Effector memory CD8-positive, alpha-beta T cell (primary cell): ENCODE measurements at places on chromosomes 12 and 14.
A peak's percentile ranks its signal among the peaks of the same experiment; 100 is the strongest.

DNA sequence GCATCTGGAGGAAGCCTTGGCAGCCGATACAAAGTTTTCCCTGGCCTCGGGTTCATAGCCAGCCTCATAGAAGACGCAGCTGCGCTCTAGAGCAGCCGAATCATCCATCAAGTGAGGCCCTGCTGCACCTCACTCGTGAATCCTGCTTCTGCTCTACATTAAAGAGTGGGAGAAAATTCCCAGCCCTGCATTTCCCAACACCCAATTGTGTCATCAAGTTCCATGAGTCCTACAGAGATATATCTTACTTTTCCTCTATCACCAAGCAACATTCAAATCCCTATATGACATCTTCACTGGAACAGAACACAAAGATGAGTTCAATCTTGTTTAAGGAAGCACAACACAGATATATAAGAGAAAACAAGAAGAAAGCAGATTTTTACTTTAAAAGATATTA is 139.3 kb downstream of the TTC7B start:
- no peak overlapping the region for H3K27ac ChIP-seq
- peaks cover 6% of the 10 kb centered on the region for H3K4me1 ChIP-seq
- no peaks in the 10 kb centered on the region for H3K27me3 ChIP-seq
- no peak for DNase-seq
- H3K36me3 ChIP-seq: no peaks in the 10 kb centered on the region

DNA sequence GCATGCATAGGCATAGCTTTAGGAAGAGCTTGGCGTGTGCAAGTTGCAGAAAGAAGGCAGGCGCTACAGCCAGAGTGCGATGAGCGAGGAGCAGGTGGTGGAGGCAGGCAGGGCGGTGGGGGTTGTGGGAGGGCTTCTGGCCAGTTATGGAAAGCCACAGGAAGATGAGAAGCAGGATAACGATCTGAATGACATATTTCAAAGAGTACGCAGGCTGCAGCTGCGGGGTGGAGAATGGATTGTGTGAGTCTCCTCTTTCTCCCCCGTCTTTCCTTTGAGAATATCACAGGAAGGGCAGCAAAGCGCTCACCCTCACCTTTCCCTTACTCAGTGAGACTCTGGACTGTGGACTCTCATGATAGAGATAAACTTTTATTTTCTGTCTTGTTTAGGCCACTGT is 48.7 kb upstream of the PLXNC1 start:
- peaks cover 29% of the 10 kb centered on the region for H3K27me3 ChIP-seq
- no peak overlapping the region for H3K27ac ChIP-seq
- no peaks in the 10 kb centered on the region for H3K36me3 ChIP-seq

GRCh38 chr12:13198876-13199275 is 2.4 kb downstream of the EMP1 start:
- H3K27ac ChIP-seq: no peak overlapping the region
- peaks cover 34% of the 10 kb centered on the region for H3K27me3 ChIP-seq
- no peaks in the 10 kb centered on the region for H3K36me3 ChIP-seq
- DNase-seq: no peak
- no peak overlapping the region for H3K4me3 ChIP-seq

GRCh38 chr12:66008985-66009384 is 121.6 kb downstream of the LLPH start:
- H3K4me3 ChIP-seq: no peak overlapping the region
- peaks cover 20% of the 10 kb centered on the region for H3K27me3 ChIP-seq
- H3K36me3 ChIP-seq: no peaks in the 10 kb centered on the region
- no peak for DNase-seq
- H3K27ac ChIP-seq: no peak overlapping the region

DNA sequence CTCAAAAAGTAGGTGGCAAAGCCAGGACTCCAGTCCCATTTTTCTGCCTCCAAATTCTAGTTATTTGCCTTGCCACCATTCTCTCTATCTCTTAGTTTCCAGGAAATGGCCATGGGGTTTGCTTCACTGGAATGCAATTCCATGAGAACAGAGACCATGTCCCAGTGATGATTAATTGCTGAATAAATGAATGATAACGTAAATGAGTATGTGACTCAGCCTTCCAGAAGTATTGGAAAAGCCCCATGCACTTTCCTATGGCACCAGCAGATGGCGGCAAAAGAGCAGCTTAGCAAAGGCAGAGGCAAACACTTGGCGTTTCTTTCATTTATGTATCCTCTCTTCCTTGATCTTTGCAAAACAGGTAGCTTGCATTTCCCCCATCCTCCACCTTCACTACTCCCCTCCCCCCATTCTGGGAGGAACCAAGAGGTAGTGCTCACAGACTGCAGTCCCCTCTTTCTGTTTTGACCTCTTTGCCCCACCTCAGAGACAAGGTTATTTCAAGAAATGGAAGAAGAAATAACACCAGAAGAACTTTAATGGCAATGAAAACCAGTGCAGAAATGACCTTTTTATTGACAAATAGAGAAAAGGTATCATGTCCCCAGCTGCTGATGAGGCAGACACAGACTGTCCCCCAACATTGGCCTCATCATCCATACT is 21.3 kb downstream of the TBX3 start:
- H3K27me3 ChIP-seq: peaks cover 65% of the 10 kb centered on the region
- peaks cover 4% of the 10 kb centered on the region for H3K4me1 ChIP-seq
- peak; percentile 28 for DNase-seq

GRCh38 chr12:108048686-108049085 is 80.4 kb upstream of the WSCD2 start:
- H3K4me1 ChIP-seq: peaks cover 4% of the 10 kb centered on the region
- no peak overlapping the region for H3K27ac ChIP-seq

GRCh38 chr12:28777603-28778365 is 371.3 kb upstream of the FAR2 start:
- no peaks in the 10 kb centered on the region for H3K36me3 ChIP-seq
- H3K4me1 ChIP-seq: no peaks in the 10 kb centered on the region
- peak overlapping the region; percentile 9 for H3K27ac ChIP-seq
- no peaks in the 10 kb centered on the region for H3K27me3 ChIP-seq

DNA sequence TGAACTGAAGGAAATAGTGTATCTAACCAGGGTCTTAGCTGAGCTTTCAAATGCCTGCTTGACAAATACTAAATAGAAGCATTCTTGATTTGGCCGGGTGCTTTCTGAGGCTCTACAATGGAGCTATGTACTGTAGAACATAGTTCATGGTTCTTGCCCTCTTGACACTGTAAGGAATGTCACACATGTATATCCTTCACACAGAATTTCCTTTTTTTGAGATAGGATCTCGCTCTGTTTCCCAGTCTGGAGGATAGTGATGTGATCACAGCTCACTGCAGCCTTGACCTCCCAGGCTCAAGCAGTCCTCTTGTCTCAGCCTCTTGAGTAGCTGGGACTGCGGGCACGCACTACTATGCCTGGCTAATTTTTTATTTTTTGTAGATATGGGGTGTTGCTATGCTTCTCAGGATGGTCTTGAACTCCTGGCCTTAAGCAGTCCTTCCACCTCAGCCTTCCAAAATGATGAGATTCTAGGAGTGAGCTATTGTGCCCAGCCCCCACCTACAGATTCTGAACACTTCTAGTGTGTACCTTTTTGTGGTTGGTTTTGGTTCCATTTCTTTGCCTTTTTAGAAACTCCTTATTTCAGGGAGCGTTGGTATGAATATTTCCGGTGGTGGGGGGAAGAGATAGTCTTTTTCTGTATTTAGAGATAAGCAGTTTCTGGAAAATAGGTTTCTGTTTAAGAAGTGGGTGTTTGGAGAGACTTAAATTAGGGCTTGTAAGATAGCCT is 4.2 kb downstream of the MLXIP start:
- H3K4me3 ChIP-seq: peak overlapping the region; percentile 94
- no peak for DNase-seq
- H3K27ac ChIP-seq: peak overlapping the region; percentile 89
- peaks cover 65% of the 10 kb centered on the region for H3K4me1 ChIP-seq
- H3K27me3 ChIP-seq: no peaks in the 10 kb centered on the region

- no peak overlapping the region for H3K4me3 ChIP-seq
- no peak overlapping the region for H3K27ac ChIP-seq
- DNase-seq: no peak
- peaks cover 10% of the 10 kb centered on the region for H3K4me1 ChIP-seq
- no peaks in the 10 kb centered on the region for H3K27me3 ChIP-seq
Measured at GRCh38 chr12:56010111-56010570, 10.7 kb upstream of the IKZF4 start.

DNA sequence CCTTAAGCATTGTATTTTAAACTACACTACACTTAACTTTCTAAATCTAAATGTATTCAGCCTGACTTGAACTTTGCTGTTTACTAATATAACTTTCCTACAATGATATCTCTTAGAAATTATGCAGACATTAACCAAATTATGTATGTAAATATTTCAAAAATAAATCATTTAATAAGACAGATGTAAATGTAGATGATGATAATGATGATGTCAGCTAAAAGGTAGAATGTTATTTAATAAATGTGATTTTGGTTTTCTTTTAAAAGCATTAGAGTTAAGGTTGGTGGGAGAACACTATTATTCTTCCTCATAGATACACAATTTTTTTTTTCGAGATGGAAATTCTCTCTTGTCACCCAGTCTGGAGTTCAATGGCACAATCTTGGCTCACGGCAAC is 10.1 kb downstream of the TAS2R43 start:
- H3K4me1 ChIP-seq: no peaks in the 10 kb centered on the region
- H3K27ac ChIP-seq: no peak overlapping the region
- no peak for DNase-seq
- no peaks in the 10 kb centered on the region for H3K36me3 ChIP-seq

GRCh38 chr14:75450381-75451276 is 22.8 kb downstream of the JDP2 start:
- no peak overlapping the region for H3K27ac ChIP-seq
- peaks cover 3% of the 10 kb centered on the region for H3K4me1 ChIP-seq
- peaks cover 18% of the 10 kb centered on the region for H3K27me3 ChIP-seq
- DNase-seq: no peak

- peaks cover 36% of the 10 kb centered on the region for H3K36me3 ChIP-seq
- H3K27ac ChIP-seq: no peak overlapping the region
- H3K27me3 ChIP-seq: no peaks in the 10 kb centered on the region
- H3K4me3 ChIP-seq: no peak overlapping the region
Measured at GRCh38 chr12:108784270-108784669, 53.0 kb upstream of the CORO1C start.

DNA sequence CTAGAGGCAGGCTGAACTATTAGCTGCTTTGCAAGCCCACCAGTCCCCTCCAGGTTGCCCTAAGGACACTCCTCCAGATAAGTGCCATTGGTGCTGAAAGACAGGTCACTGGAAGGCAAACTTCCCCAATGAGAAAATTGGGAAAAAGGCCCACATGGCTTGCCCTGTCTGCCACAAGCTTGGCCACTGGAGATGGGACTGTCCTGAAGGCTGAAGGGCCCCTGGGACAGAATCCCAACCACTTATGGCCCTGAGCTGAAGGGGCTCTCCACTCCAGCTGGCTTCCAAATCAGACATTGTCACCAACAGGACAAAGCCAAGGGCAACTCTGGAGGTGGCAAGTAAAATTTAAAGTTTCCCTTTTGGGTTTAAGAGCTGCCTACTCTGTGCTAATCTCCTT is 12.2 kb upstream of the DHRS2 start:
- no peak for DNase-seq
- H3K4me3 ChIP-seq: no peak overlapping the region
- no peaks in the 10 kb centered on the region for H3K36me3 ChIP-seq
- H3K27me3 ChIP-seq: peaks cover 54% of the 10 kb centered on the region
- no peak overlapping the region for H3K27ac ChIP-seq

- no peak for DNase-seq
- H3K27ac ChIP-seq: no peak overlapping the region
- no peaks in the 10 kb centered on the region for H3K4me1 ChIP-seq
- H3K27me3 ChIP-seq: peaks cover 24% of the 10 kb centered on the region
- no peak overlapping the region for H3K4me3 ChIP-seq
Measured at GRCh38 chr14:50906326-50907065, 34.6 kb downstream of the ABHD12B start.

DNA sequence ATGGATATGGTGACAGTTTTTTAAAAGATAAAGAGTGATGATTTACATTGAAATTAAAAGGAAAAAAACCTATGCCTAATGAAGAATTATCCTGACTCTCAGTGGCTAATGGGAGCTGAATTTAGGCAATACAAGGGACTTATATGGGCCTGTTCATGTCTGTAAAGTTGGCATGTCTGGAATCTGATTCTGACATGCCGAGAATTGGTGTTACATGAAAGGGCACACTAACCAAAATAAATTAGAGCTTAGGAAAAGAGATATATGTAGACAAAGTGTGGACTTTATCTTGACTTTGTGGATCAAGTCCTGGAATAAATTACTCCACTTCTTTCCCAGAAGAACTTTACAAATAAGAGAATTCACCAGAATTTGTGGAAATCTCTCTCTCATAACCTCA is 1.1 kb downstream of the TDG start:
- H3K27ac ChIP-seq: peak overlapping the region; percentile 98
- H3K36me3 ChIP-seq: peaks cover 28% of the 10 kb centered on the region
- H3K27me3 ChIP-seq: no peaks in the 10 kb centered on the region
- peaks cover 39% of the 10 kb centered on the region for H3K4me1 ChIP-seq

- peaks cover 3% of the 10 kb centered on the region for H3K36me3 ChIP-seq
- DNase-seq: peak; percentile 40
- H3K27ac ChIP-seq: no peak overlapping the region
Measured at GRCh38 chr12:124036657-124037109, 63.7 kb downstream of the ZNF664 start.

DNA sequence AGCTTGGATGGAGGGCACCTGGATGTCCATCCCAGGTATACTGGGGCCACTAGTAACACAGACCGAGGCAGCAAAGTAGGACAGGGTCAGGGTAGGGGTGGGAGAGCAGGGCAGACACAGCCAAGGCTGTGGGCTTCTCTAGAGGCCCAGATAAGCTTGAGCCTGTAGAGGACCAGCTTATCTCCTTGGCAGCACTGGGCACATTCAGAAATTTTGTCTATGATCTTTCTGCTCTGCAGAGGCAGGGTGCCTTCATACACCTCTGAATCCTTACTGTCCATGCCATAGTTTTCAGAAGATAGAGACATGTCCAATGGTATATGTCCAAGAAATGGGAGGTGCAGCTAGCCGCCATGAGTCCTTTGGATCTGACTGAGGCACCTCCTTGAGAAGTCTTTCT is 26.4 kb upstream of the USP15 start:
- H3K4me3 ChIP-seq: no peak overlapping the region
- no peaks in the 10 kb centered on the region for H3K36me3 ChIP-seq
- peaks cover 38% of the 10 kb centered on the region for H3K27me3 ChIP-seq
- DNase-seq: no peak
- H3K4me1 ChIP-seq: no peaks in the 10 kb centered on the region

GRCh38 chr12:6319446-6319845 is 9.0 kb downstream of the PLEKHG6 start:
- peaks cover 44% of the 10 kb centered on the region for H3K4me1 ChIP-seq
- peak overlapping the region; percentile 13 for H3K27ac ChIP-seq
- H3K36me3 ChIP-seq: peaks cover 3% of the 10 kb centered on the region
